ENCODE measurements at places on chromosomes 5 and 9.

GRCh38 chr9:137879052-137879451, 1.5 kb downstream of the CACNA1B start:
- no peak for DNase-seq

DNA sequence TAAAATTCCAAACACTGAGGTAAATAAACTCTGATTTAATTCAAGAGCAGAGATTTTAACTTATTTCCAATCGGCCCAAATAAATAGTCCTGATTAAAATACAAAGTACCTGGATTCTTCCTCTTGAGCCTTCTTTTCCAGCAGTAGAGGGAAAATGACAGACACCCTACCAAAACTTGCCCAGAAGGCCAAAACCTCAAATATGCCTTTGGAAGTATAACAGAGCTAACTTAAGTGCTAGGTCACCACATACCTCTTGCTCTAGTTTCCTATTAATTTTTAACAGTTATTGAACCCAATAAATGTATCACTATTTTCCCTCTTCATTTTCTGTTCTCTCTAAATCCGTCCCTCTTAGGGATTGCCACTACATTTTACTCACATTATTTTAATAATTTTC, 1.4 kb downstream of the BAAT start:
- peak; percentile 17 for DNase-seq

DNA sequence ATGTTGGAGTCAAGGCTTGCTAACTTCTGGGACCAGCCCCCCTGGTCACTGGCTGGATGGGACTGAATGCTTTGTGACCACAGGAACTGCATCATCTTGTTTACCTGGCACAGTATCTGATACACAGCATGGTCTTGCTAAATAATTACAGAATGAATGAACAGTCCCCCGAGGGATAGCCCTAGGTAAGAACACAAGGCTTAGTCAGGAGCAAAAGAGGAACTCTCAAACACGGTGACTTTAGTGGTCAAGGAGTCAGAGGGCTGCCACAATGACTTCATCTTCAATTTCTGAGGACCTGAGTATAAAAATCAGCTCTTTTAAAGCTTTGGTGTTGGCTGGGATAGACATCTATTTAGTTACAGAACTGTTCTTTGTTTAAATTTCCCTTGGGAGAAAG, 15.1 kb upstream of the CXCL14 start:
- no peak for DNase-seq

- DNase-seq, result no peak
Observed at GRCh38 chr5:34919077-34919476, 3.6 kb downstream of the BRIX1 start.

DNA sequence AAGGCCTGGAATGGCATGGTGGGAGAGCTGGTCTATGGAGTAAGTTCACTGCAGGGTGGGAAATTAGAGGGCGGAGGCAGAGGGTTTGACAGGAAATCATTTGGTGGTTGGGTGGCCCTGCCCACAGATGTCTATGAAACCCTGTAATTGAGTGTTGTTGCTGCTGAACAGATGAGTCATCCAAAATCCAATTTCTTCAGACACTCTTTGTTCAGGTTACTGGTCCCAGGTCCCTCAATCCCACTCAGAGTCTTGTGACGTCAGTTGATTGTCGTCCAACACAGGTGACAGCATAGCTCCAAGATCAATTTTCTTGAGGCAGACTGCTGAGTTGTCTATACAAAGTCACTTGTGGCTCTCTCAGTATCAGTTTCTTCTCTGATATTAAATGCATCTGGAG, 208.6 kb downstream of the GRIA1 start:
- no peak for DNase-seq

DNA sequence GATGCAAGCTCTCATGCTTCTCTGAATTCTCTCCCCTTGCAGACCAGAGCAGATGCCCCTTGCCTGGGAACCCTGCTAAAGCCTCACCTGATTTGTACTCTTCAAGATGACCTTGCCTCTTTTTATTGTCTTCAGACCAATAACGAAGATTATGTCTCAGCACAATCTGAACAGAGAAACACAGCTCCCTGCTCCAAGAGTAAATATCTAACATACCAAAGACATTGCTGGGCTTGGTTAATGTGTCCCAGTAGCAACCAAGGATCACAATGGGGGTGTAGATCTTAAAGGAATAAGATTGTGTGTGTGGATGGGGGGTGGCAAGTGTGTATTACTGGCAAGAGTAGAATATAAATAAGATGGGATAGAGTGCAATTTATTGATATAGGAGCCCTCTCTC, 67.6 kb upstream of the LHFPL2 start:
- DNase-seq, result peak; percentile 23

- peak; percentile 82 for DNase-seq
Observed at GRCh38 chr5:89342106-89342876, 459.3 kb upstream of the MEF2C start.

DNA sequence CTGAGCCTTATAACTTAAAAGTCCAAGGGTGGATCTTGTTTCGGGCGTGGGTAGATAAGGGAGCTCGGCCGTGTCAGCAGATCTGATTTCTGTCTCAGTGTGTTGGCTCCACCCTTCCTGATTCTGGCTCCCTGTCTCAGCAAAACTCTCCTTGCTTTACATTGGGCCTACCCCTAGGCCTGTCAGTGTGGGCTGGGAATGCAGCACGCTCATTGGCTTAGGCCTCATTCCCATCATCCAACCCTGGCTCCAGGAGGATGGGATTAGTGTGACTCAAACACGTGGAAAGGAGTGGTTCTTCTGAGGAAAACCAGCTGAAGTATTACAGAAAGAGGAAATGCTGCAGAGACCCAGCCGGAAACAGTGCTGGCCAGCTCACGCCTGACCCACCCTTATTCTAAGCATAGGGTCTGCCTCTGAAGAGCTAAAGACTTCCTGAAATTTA, 59.9 kb downstream of the ZFAND5 start:
- no peak for DNase-seq

- peak; percentile 31 for DNase-seq
Observed at GRCh38 chr9:136023410-136024225, 62.4 kb upstream of the UBAC1 start.

GRCh38 chr9:98500337-98500919, 208.3 kb downstream of the GABBR2 start:
- no peak for DNase-seq

GRCh38 chr9:93254061-93254481, 70.1 kb downstream of the WNK2 start:
- no peak for DNase-seq

DNA sequence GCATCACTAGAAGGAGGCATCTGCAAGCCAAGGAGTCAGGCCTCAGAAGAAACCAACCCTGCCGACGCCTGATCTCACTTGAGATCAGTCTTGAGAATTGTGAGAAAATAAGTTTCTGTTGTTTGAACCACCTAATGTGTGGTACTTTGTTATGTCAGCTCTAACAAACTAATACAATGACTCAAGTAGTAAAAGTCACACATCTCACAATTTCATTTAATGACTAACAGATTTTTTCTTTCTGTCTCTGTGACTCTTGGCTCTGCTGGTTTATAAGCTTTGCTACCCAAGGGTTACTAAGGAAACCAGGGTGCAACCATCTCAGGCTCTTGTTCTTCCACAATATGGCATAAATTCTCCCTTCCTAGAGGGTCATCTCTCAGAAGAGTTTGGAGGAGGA, 315.8 kb upstream of the GRAMD2B start:
- no peak for DNase-seq

DNA sequence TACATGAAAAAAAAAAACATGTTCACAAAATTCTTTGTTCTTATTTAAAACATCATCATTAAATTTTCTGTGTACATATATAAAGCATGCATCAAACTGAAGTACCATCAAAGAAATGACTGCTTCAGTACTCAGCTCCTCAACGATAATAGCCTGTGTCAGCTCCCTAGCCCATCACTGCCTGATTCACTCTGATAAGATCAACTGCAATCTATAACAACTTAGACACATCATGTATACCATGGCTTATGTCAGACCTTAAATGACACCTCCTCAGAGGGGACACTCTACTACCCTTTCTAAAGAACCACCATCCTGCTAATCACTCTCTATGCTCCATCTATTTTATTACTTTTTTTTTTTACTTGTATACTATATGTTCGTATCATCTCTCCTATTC, 200.5 kb upstream of the TLE4 start:
- no peak for DNase-seq

DNA sequence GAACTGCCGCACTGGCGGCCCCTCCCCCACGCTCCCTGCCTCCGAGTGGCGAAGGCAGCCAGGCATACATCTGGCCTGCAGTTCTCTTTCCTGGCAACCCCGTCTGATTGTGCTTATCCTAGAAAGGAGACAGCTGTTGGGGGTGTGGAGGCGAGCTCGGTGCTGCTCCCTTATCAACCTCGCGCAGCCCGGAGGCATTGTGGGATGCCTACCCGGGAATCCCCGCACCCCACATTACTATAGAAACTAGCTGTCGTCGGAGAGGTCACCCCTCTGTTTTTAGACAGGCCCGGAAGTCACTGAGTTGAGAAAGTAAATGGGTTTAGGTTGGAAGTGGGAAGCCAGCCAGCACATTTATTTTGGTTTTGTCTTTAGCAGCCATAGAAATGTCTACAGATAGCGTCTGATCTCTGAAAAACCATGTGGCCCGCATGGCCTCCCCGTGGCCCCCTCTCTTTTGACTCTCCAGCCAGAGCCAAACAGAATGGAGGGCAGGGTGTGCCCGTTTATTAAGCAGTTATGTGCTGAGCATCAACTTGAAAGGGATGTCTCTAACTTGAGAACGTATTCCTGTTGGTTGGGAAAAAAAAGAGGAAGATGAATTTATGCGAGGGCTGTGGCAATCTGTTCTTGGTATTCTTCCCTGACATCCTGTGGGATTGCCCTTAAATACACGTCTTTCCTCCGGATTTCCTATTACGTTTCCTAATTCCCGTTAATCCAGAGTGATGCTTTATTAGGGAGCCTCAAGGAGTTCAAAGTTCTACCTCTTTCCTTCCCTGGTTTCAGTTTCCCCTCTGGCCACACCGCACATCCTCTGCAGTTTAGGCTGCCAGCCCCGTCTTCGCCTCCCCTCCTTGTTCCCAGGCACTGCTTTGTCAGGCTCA, 3.9 kb downstream of the STC2 start:
- DNase-seq, result peak; percentile 94

DNA sequence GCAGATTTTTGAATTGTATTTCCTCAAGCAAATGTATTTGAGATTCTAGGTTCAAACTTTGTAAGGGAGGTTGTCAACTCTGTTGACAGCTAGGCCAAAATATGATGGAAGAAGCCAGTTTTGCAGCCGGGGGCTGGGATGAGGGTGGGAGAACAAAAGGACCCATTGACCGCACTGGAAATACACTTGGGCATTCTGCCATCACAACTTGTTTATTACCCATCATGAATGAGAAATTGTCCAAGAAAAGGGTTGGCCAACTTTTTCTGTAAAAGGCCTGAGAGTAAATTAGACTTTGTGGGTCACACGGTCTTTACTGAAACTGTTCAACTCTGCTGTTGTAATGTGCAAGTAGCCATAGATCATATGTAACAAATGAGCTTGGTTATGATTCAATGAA, 221.3 kb upstream of the KLF9 start:
- DNase-seq, result no peak

DNA sequence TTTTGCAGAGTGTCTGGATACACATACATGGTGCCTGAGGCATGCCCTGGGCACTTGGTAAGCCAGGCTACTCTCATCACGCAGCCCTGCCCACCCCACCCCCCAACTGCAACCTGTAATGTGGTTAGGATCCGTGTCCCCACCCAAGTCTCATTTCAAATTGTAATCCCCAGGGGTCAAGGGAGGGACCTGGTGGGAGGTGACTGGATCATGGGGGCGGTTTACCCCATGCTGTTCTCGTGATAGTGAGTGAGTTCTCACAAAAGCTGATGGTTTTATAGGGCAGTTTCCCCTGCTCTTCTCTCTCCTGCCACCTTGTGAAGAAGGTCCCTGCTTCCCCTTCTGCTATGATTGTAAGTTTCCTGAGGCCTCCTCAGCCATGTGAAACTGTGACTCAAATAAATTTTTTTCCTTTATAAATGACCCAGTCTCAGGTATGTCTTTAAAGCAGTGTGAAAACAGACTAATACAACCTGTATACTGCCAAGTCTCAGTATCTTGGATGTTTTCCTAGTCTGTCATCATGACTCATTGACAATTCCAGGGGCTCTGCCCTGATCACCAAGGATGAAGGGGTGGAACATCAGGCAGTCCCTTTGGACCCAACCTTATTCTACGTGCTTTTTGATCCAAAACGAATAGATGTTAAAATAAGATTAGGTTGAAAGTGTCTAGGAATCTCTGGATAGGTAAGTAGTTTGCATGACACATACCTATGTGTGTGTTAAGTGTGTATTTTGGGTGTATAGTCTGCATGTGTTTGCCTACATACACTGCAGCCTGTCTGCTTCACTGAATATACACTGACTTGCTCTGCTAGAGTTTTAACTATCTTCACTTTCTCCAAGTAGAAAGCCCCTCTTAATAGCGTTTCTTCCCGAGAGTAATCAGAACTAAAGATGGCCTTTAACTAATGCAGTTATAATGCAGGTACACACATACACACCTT, 293.8 kb downstream of the SLIT3 start:
- DNase-seq, result no peak

- peak; percentile 32 for DNase-seq
Observed at GRCh38 chr5:135569755-135570452, 8.9 kb downstream of the CXCL14 start.

DNA sequence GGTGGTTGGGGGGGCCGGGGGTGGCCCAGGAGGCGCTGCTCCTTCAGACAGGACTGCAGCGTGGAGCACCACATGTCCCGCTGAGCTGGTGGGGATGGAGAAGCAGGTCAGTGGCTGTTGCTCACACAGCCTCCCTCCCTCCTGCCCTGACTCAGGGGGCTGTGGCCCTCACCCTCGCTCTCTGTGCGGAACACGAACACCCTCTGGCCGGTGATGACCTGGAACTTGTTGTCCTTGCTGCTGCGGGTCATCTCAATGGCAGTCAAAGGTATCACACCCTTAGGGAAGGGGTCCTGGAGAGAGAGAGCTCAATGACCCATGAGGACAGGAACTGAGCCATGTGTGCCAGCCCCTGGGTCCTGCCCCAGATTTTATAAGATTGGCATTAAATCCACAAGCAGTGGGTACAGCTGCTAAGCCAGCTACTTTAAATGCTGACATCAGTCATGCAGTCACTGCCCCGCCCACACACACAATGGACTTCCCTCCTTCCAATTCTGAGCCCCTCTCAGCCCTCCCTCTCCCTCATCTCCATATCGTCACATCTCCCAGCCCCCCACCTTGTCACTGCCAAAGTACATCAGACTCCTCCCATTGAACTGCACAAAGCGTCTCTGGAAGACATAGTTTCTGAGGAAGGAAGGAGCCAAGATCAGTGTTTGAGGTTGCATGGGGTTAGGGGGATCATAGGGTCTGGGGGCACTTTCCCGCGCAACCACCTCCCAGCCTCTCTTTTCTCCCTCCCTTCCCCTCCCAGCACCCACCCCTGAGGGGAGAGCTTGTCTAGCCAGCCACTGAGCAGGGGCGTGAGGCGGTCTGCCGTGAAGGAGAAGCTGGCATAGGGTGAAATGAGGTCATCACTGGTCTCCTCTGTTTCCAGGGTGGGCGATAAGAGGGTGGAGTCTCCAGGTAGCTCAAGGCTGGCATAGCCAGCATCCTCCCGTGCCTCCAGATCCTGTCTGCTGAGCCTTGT, 8.9 kb downstream of the ARAP3 start:
- DNase-seq, result no peak

GRCh38 chr9:89893886-89894285, 289.1 kb downstream of the GADD45G start:
- DNase-seq, result no peak

- DNase-seq, result peak; percentile 79
Observed at GRCh38 chr5:128192368-128192767, 108.8 kb downstream of the SLC12A2 start.

GRCh38 chr5:151208481-151208914, 15.4 kb downstream of the CCDC69 start:
- DNase-seq, result no peak

- DNase-seq, result no peak
Observed at GRCh38 chr5:33888587-33888986, 3.2 kb downstream of the ADAMTS12 start.
